Stimulated activated naive CD8-positive, alpha-beta T cell treated with anti-CD3 and anti-CD28 coated beads, Interleukin-15, amount 100 ng/mL, for 72 hours (primary cell): ENCODE measurements at places on chromosomes 12 and 14.

GRCh38 chr14:104633276-104634137 is 28.9 kb upstream of the TMEM179 start:
- no peak for DNase-seq

DNA sequence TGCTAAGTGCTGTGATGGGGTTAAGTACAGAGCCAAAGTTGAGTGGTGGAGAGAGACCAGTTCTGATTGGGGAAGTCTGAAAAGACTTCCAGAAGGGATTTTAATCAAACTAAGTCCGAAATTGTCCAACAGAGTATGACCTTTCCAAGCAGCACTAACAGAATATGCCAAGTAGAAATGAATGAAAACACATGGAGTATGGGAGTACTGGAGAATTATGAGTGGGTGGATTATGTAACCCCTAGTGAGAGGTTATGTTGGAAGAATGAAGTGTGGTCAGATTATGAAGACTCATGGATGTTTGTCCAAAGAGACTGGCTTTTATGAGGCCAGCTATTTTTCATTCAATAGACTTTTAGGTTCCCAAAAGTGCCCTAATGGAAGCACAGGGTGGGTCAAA is 94.0 kb upstream of the PLEKHA5 start:
- DNase-seq = no peak

- no peak for DNase-seq
Measured at GRCh38 chr12:5403411-5403810, 28.5 kb upstream of the NTF3 start.

DNA sequence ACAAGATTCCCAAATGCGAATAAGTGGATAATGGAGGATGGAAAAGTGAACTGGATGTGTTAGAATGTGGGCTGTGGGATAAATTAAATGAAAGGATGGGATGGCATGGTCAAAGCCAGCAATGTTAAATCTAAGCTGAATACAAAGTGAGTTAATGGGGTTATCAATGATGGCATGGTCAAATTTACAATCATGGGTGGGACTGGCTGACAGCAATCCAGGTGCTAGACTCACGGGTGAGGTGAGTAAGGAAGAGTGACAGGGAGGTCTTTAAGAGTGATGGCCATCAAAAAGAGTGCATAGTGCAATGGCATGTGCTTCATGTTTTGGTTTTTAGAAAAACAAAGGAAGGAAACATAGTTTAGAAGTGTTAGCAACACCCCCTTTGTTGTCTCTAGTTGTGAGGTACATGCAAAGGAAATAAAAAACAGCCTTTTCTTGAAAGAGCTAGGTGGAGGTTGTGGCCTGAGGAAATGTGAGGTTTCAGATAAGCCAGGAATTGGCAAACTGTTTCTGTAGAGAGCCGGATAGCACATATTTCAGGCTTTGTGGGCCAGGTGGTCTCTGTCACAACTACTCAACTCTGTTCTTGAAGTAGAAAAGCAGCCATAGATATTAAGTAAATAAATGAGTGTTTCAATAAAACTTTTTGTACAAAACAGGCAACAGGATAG is 328.7 kb downstream of the RPL10L start:
- DNase-seq = no peak

DNA sequence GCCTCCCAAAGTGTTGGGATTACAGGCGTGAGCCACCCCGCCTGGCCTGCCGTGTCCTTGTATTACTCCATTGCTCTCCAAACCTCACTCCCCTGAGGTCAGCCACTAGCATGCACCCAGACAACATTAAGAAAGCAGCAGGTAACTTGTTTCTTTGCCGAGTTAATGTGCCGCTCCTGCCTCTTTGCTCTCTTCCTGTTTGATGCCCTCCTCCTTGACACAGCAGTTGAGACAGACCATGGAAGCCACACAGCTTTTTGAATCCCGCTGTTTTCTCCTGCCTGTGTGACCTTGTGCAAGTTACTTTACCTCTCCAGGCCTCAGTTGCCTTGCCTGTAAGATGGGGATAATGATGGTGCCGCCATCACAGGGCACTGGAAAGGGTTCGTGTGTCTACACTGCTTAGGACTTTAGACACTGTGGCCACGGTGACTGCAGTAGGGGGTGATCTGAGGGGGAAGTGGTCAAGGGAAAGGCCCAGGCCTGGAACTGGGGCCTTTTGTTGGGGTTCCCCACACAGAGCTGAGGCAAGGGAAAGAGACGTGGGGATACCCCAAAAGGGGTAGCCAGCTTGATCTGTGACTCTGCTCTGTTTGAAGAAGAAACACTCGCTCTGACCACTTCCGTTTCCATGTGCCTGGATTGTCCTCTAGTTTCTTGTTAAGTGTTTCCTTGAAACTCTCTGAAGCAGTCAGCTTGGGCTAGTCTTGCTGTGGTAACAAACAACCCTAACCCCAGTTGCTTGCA is 69.3 kb downstream of the RIN3 start:
- DNase-seq = peak; percentile 53
